ENCODE measurements at places on chromosomes 1 and 21. TPM values are rescaled to one million over a fixed set of nuclear protein-coding genes. Genes with fewer than 3 reads are reported as not detected.

The NBPF6 gene
- total RNA-seq: not detected

The GPA33 gene
- not detected for total RNA-seq

The SLAMF7 gene
- not detected for total RNA-seq

The OR2L2 gene
- not detected for total RNA-seq

The ZRANB2 gene
- 55.7 TPM for total RNA-seq

The TBX19 gene
- 1.3 TPM for total RNA-seq

The HSPA6 gene
- not detected for total RNA-seq

The C8A gene
- not detected for total RNA-seq

The COL8A2 gene
- total RNA-seq: 3.2 TPM

The SLAMF1 gene
- total RNA-seq: not detected

The SPATA1 gene
- 0.19 TPM for total RNA-seq

The SPAG17 gene
- total RNA-seq: not detected

The CYP4X1 gene
- total RNA-seq: not detected

The OR2T1 gene
- total RNA-seq: not detected

The AKR7A2 gene
- 101 TPM for total RNA-seq

The TMEM240 gene
- total RNA-seq: not detected

The KLHL17 gene
- 13.6 TPM for total RNA-seq

The APOBEC4 gene
- total RNA-seq: not detected

The NPPB gene
- not detected for total RNA-seq

The CR2 gene
- total RNA-seq: not detected

The LMX1A gene
- not detected for total RNA-seq

The PSMB2 gene
- 41.4 TPM for total RNA-seq

The AMY1A gene
- total RNA-seq: not detected

The FCRL1 gene
- not detected for total RNA-seq

The PBX1 gene
- total RNA-seq: 7.0 TPM

The OR2AK2 gene
- total RNA-seq: not detected

The VANGL1 gene
- total RNA-seq: 9.1 TPM

The LCE3D gene
- total RNA-seq: not detected

The REN gene
- not detected for total RNA-seq

The GJB3 gene
- total RNA-seq: not detected

The AADACL3 gene
- total RNA-seq: not detected

The CDA gene
- total RNA-seq: 0.16 TPM

The TSPAN1 gene
- total RNA-seq: 2.5 TPM

The E2F2 gene
- 0.16 TPM for total RNA-seq

The ARPC5 gene
- total RNA-seq: 74.5 TPM

The SPATA46 gene
- total RNA-seq: not detected

The CDCA8 gene
- 0.05 TPM for total RNA-seq

The NBPF19 gene
- total RNA-seq: 11.1 TPM

The SLC26A9 gene
- not detected for total RNA-seq

The TEKT2 gene
- not detected for total RNA-seq

The CTTNBP2NL gene
- 12.2 TPM for total RNA-seq

The PTPRU gene
- total RNA-seq: 21.5 TPM

The IL6R gene
- 1.6 TPM for total RNA-seq

The RGS13 gene
- total RNA-seq: 0.62 TPM

The BLACAT1 gene
- not detected for total RNA-seq

The KRTAP10-9 gene
- total RNA-seq: not detected

The C2CD2 gene
- 8.3 TPM for total RNA-seq

The NFYC gene
- total RNA-seq: 46.8 TPM

The AIM2 gene
- not detected for total RNA-seq

All from myocyte (in vitro differentiated cells).